Activated T-helper 1 cell treated with anti-CD3 and anti-CD28 coated beads, Interleukin-2, amount 50 U/mL, for 16 hours (primary cell): ENCODE measurements at places on chromosomes 11 and 22.

DNA sequence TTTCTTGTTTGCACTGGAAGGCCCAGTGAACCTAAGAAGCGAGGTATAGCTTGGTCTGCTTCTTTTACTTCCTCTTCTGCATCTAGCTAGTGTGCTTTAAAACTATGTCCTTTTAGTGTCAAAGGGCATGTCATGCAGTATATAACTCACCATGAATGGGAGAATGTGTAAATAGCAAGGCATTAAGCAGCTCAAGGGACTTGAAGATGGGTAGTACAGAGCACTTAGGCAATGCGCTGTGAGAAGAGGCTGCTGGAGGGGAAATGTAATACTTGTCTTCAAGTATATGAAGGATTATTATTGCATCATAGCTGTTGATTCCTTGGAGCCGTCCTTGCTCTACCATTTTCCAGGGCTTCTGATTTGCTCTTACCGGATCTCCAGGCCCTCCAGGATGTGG, 7.6 kb downstream of the MAML2 start:
- DNase-seq, result no peak

DNA sequence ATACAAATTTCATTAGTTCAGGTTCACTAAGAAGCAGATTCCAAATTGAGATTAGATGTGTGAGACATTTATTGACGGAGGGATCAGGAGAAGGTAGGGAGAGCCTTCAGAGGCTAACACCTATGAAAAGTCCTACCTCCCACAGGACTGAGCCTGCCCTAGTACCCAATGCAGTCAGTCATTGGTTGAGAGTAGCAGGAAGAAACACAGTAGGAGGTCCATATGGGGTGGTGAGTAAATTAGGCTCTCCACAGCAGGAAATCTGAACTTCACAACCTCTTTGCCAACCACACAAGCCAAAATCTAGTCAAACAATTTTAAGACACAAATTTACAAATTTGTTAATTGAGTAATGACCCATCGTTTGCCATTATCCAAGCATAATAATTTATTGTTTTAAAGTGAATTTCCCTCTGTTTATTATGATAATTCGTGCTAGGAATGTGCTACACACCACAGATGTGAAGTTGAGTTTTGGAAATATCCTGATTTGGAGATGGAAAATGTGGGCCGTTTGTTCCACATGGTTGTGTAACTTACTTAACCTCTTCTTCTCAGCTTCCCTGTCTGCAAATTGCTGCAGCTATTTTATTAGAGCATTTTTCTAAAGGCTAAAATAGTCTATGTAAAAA, 542.1 kb downstream of the ETS1 start:
- DNase-seq, result no peak

DNA sequence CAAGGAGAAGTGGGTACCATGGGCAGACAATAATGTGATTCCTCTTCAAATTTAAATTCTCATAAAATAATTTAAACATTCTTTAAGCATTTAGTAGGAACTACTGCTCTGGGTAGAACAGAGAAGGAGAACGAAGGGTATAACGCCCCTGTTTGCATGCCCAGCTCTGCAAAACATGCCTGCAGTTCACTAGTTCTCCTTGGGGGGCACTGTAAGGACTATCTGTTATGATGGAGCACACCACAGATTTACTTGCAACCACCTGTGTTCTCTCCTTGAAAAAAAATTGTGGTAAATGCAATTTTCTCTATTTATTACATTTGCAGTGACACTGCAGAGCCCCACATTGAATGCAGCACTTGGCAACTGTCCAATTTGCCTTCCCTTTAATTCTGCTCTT, 100.3 kb downstream of the GUCY1A2 start:
- DNase-seq, result no peak

DNA sequence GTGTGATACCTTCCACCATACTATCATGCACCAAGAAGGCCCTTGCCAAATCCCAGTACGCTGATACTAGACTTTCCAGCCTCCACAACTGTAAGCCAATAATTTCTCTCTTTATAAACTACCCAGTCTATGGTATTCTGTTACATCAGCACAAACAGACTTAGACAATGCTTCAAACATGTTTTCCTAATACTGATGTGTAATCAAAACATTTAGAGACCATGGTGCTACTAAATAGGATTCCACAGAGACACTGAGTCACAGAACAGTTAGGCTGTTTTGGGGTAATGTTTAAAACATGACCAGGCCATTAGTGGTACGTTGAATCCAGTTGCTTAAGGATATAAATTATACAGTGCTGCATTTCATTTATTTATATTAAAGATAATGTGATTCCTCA, 103.7 kb downstream of the PICALM start:
- DNase-seq, result no peak

DNA sequence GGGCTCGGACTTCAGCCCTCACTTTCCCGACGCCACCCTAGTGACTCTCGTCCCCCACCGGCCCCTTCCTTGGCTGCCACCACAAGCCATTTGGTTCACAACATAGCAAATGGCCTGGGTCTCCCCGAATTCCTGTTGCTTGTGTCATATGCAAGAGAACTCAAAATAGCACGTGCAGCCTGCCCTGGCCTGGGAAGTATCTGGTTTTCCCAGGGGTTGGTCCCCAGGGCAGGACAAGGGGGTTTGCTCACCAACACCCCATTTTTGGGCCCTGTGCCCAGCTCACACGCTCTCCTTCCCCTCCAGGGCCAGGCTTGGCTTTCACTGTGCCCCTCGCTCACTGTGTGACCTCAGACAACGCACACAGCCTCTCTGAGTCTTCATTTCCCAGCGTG, 12.8 kb upstream of the TPCN2 start:
- DNase-seq, result no peak

- no peak for DNase-seq
Observed at GRCh38 chr11:26244207-26244606, 87.7 kb upstream of the ANO3 start.

DNA sequence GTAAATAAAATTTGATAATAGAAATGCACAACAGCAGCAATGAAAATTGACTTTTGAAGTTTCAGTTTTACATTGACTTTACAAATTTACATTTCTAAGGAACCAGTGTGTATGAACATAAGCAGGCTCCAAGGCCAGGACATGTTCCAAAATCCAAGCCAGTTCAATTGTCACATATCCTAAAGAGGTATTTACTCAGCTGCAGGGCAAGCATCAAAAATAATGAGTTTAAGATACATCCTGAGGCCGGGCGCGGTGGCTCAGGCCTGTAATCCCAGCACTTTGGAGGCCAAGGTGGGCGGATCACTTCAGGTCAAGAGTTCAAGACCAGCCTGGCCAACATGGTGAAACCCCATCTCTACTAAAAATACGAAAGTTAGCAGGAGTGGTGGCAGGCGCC, 39.0 kb upstream of the AKIP1 start:
- no peak for DNase-seq

- no peak for DNase-seq
Observed at GRCh38 chr22:50576070-50576469, 2.2 kb downstream of the CPT1B start.

GRCh38 chr11:11621573-11622339, at the start of gene GALNT18:
Gene GALNT18, minus strand, starts transcription at chr11:11622005.
- peak; percentile 24 for DNase-seq

GRCh38 chr11:13278609-13279486, 1.3 kb downstream of the BMAL1 start:
- no peak for DNase-seq

DNA sequence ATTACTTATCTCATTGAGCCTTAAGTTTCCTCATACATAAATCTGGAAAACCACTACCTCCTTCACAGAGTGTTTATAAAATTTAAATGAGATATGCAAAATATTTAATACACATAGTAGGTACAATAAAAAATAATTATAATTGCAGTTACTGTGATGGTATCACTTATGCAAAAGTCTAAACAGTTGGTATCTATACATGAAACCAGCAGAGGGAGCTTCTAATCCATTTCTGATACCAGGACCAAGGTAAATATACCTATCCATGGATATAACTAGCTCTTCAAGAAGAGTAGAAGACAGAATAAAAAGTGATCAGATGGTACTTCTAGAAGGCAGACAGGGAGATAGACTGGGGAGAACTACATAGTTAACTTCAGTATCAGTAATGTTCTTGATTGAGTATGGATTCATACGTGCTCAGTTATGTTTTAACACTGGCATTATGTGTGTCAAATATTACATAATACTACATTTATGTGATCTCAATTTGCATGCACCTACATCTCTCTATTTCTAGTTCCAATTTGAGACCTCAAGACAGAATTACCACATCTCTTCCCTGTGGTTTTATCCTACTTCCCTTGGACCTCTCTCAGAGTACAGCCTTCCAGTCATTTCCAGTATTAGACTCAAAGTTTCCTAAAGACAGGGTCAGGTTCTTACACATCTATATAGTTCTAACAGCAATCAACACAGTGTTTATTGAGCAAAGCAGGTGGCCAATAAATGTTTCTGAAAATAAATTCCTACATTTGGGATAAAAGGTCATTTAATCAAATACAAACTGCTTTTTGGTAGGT, 13.7 kb upstream of the TSG101 start:
- DNase-seq, result no peak

GRCh38 chr22:42929838-42930155, 72.7 kb upstream of the ARFGAP3 start:
- no peak for DNase-seq

DNA sequence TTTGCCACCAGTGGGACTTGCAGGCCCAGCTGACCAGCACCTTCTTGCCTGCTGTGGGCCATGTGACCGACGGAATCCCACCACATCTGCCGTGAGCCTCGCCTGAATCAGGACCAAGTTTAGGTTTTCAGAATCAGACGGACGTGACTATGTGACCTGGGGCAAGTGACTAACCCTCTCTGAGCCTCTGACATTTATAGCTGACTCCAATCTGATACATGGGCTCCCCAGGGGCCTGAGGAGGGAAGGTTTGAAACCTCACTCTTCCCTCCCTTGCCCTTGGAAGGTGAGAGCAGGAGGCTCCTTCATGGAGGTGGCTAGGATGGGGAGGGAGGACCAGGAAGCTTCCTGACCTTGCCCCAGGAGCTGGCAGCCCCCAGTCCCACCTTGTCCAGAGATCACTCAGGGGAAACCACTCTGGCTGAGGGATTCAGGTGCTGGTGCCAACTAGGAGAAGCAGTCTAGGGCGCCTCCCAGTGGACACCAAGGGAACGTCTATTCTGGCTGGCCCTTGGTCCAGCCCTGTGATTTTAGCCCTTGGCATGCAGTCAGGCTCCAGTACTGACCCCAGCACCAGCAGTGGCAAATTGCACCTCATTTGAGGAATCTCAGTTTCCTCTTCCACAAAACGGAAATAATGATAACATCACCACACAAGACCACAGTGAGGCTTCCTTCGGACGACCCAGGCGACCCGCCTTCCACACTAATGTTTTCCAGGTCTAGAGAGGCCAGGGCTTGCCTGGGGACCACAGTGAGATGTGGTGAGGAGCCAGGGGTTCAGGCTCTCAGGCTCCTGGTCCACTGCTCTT, 47.2 kb upstream of the SYT7 start:
- DNase-seq, result no peak

- no peak for DNase-seq
Observed at GRCh38 chr11:108034952-108035351, 26.3 kb downstream of the CUL5 start.

GRCh38 chr11:79264284-79264683, 176.5 kb downstream of the TENM4 start:
- DNase-seq, result no peak

- DNase-seq, result no peak
Observed at GRCh38 chr11:133661846-133662245, 129.5 kb upstream of the OPCML start.

DNA sequence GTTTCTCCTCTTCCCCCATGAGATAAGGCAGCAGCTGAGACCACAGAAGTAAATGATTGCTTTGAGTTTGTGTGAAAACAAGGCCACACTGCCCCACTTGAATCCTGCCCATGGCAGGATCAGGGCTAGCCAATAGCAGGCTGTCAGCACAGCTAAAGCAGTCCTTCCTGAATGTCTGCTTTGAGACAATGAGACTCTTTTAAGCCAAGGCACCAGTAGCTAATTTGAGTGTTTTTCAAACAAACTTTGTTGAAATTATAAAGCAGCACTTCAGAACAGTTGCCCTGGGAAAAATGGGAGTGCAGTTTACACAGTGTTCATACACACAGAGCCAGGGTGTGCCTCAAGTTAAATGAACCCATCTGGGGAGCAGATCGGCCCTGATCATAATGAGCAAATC, 103.5 kb upstream of the OR5AK2 start:
- no peak for DNase-seq

DNA sequence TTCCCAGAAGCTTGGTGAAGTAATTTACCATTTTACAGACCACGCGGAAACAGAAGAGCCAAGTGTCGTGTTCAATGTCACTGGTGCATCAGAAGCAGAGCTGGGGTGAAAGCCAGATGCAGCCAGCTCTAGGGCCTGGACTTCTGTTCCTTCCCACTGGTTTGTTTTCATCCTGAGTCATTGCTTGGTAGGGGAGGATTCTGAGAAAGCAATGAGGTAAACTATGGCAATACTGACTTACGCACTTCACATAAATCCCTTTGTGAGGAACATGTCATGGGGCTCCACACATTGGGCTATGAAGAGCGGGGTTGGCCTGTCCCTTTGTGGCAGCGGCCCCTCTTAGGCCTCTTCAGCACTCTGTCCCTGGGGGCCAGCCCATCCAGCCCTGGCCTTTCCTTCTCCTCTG, 52.4 kb upstream of the RBFOX2 start:
- DNase-seq, result no peak

DNA sequence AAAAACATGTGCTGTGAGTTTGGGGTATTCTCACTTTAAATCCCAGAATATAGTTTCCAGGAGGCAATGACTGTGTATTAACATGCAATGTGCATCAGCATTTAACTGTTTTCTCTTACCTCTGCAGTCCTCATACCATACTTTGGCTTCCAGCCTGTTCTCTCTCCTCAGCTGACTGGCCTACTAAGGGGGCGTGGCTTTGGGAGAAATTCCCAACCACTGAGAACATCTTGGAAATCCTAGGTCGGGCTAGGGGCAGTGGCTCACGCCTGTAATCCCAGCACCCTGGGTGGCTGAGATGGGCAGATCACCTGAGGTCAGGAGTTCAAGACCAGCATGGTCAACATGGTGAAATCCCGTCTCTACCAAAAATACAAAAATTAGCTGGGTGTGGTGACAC, 13.5 kb upstream of the ZC3H12C start:
- no peak for DNase-seq

DNA sequence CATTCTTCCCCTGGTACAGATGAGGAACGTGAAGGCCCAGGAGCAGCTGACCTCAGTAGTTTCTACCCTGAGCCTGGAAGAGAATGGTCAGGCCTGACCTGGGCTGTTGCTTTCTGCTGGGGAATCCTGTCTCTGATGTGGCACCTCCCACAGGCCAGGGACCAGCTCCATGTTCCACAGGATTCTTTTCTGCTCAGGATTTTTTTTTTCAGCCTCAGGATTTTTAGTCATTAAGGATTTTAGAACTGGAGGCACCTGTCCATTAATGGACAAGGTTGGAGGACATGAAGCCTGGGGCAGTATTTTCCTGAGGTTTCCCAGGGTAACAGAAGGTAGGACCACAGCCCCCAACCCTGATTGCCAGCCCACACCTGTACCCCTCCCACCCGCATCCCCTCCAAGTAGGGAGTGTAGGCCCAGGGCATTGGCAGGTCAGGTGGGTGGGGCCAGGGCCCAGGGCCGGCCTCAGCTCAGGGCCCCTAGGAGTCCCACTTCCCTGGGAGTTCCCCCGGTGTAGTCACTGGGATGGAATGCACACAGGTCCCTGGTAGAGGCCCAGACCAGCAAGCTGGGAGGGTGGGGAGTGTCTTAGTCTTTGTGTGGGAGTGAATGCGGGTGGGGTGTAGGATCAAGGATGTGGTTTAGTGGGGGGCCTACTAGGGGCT, 16.1 kb downstream of the BIK start:
- no peak for DNase-seq

- peak; percentile 75 for DNase-seq
Observed at GRCh38 chr11:117807482-117808327, 10.7 kb upstream of the DSCAML1 start.
